ENCODE measurements at places on chromosomes 4 and X.

DNA sequence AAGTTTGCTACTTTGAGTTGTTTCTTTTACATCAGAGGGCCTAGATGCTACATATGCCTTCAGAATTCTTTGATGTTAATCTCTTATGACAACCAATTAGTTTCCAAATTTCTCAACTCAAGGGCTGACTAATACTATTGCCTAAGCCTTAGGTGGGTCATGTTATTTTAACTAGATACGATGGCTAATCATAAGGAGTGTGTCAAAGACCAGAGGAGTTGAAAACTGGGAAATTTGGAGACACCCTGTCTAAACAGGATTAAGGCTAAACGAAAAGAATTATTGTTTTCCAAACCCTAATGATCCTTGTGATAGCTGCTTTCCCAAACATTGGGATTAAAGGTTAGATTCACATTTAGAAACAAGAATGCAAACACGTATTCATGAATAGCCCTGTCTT is 228.5 kb downstream of the PCDH7 start:
- DNase-seq: no peak

DNA sequence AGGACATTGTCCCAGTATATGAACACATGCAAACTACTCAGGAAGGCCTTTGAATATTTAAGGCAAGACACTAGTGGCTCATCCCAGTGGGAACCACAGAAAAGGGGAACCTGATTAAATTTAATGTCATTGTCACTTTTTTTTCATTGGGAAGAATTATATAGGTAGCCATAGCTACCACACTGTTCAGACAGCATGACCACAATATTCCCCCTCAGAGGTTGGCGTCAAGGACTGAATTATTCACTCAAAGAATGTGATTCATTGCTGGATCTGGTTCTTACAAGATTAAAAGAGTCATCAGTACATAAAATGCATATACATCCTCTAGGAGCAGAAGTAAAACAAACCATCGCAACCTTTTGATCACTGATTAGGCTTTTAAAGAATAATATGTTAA is 92.0 kb upstream of the SMARCAD1 start:
- DNase-seq: no peak

DNA sequence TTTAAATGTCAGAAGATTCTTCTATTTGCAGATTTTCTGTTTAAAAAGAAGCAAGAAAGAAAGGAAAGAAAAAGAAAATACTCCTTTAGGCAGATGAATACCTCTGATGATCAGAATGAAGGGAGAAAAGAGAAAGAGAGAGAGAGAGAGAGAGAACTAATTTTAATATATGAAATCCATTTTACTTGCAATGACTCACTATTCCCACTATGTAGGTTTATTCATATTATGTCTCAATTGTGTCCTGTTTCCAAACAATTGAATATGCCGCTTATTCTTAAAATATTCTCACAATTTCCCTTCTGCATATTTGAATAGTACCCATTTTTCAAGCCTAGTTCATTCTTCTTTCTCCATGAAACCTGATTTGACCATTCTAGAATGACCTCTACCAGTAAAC is 11.7 kb downstream of the MEPE start:
- DNase-seq: no peak

DNA sequence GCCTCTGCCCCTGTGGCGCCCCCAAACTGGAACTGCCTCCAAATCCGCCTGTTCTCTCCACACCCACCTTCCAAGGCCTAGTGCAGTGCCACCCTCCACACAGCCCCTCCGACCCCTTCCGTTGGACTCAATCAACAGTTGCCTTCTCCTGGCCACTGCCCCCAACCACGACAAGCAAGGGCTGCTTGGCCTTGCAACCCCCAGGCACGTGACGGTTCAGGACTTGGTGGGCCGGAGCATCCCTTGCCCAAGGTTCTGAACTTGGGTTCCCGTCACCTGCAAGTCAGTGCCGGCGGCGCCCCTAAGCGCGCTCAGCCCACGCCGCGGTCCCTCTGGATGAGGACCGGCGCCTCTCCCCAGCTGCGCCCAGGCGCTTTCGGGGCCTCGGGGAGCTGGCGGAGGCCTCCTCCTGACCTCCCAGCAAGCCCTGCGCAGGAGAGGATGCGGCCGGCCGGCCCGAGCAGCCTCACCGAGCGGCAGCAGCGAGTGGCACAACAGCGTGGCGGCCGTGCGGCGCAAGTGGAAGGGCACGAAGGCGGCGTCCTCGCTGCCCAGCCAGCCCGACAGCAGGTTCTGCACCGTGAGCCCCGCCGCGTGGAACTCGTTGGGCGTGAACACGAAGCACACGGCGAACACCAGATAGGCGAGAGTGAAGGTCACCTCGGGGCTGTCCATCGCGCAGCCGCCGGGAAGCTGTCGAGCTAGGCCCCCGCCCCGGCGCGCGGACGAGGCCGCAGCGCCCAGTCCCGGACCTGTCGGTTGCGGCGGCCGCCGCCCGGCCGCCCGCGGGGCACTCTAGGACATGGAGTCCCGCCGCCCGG is 750 bp downstream of the TMEM129 start:
- DNase-seq: no peak

GRCh38 chr4:138392751-138393308 is 150.7 kb upstream of the SLC7A11 start:
- DNase-seq: no peak

DNA sequence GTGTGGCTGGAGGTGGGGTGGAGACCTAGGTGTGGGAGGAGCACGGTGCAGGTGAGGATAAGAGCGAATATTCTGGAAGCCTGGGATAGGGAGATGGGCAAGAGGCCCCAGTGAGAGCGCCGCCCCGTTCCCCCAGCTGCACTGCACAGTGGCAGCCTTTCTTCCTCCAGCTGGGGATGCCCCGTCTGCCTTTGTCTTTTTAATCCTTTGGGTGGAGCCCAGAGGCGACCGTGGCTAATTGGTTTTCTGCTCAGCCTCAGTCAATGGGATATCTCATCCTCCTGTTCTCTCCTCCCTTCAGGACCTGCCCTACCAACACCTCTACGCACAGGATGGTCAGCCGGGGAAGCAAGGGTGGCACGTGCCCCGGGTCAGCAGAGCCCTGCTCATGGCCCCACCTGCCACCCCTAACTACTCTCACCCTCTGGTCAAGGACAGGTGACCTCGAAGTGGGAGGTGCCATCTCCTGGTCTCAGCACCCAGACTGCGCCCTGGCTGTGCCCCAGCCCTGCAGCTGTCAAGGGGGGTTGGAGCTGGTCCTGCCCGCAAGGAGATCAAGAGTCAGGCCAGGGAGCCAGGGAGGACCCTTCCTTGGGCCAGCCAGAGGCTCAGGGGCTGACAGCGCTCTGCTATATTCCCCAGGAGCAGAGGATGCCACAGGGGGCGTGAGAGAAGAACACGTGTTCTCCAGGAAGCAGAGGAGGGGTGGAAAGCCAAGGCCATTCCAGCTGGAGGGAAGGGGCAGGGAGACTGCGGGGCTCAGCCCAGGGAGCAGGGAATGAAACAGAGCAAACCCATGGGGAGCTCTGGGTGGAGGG is 64.0 kb downstream of the ADRA2C start:
- no peak for DNase-seq

GRCh38 chrX:112931900-112932299 is 91.3 kb upstream of the AMOT start:
- DNase-seq: no peak

DNA sequence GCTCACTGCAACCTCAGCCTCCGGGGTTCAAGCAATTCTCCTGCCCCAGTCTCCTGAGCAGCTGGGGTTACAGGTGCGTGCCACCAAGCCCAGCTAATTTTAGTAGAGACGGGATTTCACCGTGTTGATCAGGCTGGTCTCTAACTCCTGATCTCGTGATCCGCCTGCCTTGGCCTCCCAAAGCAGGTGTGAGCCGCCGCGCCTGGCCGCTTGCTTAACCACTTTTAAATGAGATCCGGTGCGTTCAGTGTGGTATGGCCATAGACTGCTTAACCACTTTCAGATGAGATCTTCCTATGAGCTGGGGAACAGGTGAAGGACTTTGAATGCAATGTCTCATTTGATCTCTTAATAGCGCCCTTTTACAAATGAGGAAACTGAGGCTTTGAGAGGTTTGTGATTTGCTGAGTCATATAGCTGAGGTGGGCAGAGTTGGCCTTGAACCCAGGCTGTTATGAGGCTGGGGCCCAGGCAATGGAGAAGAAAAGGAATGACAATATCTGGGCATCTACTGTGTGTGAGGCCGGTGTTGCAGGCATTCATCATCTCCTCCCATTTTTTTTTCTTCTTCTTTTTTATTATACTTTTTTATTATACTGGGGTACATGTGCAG is 41.9 kb upstream of the NSG1 start:
- DNase-seq: no peak

GRCh38 chr4:149791851-149792250 is 23.8 kb downstream of the IQCM start:
- no peak for DNase-seq

GRCh38 chr4:121484633-121485032 is 103.8 kb upstream of the QRFPR start:
- DNase-seq: no peak

- DNase-seq: no peak
Measured at GRCh38 chr4:154004016-154004415, 215.1 kb upstream of the SFRP2 start.

DNA sequence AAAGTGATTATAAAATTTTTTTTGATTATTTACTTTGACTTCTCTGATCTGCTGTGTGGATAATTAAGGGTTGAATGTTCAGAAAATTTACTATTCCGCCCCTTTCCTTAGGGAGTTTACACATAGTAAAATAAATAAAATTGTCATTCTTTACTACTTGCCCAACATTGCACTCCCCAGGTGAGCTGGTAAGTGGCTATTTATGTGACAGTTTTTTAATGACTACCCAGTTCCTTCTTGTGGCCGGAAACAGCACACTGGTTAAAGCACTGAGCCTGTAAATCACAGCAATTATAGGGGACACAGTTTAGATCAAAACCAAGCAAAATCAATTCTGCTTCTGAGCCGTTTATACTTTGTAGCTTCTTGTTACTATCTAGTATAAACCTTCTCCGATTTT is 158.1 kb downstream of the FHIP1A start:
- DNase-seq: no peak

GRCh38 chr4:27304751-27305150 is 444.1 kb downstream of the STIM2 start:
- no peak for DNase-seq

DNA sequence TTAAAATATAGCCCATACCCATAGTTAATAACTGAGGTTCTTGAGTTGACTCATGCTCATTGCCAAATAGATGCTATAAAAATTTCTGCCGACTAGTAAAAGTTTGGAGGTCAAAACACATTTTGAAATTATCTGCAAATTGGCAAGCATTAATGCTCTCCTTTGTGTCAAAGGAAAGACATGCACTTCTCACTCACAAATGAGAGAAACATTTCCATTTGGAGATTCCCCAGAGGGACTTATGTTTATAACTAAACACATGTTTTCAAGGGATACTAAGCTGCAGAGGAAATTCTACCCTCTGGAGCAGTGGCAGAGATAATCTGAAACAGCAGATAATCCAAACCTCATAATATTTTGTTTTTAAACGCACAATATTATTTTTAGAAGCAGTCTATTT is 45.7 kb upstream of the CCDC160 start:
- no peak for DNase-seq

GRCh38 chr4:182809417-182810102 is 107.6 kb downstream of the DCTD start:
- DNase-seq: no peak

- no peak for DNase-seq
Measured at GRCh38 chrX:100615005-100615404, 21.6 kb downstream of the TSPAN6 start.

GRCh38 chr4:98685225-98686042 is 27.0 kb upstream of the TSPAN5 start:
- no peak for DNase-seq

DNA sequence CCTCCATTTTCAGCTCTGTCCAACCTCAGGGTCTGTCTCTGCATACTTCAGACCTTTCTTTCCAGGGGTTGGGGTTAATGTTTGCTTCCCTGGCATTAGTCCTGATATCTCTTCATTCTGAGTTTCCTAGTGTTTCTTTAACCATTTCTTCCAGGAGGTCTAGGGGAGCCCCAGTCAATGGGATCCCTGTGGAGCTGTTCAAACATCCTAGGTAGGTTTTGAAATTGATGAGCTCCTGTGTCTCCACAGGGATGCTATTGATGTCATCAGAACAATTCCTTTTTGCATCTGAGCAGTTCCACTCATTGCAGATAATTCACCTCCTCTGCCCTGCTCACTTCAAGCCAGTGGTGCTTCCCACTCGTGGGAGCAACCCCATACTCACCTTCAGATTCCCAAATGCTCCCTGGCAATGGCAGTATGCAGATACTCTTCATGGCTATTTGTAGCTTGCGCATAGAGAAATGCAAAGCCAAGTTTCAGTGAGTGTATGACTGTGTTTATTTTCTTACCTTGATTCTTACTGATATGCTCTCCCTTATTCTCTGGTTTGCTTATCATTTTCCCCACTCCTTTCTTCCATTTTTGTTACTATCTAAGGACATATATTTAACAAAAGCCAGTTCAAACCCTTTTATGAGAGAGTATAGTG is 33.7 kb upstream of the LIMCH1 start:
- no peak for DNase-seq

- no peak for DNase-seq
Measured at GRCh38 chrX:53831662-53832635, 145.4 kb upstream of the HUWE1 start.

DNA sequence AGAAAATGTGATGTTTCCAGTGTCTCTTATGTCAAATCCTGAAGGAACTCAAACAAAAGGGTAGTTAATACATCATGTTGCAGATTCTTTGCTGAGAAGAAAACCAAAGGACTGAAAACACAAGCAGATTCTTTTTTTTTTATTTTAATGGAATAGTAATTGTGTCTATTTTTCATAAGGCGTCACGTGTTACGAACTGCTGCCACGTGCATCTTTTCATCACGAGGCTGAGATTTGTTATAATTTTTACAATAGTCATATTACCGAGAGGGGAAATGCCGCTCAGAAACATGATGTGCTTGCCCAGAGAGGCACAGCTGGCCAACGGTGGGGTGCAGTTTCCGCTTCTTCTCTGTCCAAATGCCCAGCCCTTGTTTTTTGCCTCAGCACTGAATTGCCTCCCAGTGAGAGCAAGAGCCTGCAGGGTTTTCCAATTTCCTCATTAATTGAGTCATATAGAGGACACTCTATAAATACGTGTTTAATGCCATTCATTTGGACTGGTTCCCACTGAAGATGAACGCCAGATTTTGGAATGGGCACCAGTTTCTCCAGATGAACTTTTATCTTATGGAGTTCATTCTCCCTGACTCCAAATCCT is 225.3 kb downstream of the STK32B start:
- DNase-seq: no peak

- no peak for DNase-seq
Measured at GRCh38 chr4:152267811-152268210, 268.1 kb downstream of the FBXW7 start.

GRCh38 chr4:133208694-133209285 is 59.7 kb downstream of the PCDH10 start:
- DNase-seq: no peak

DNA sequence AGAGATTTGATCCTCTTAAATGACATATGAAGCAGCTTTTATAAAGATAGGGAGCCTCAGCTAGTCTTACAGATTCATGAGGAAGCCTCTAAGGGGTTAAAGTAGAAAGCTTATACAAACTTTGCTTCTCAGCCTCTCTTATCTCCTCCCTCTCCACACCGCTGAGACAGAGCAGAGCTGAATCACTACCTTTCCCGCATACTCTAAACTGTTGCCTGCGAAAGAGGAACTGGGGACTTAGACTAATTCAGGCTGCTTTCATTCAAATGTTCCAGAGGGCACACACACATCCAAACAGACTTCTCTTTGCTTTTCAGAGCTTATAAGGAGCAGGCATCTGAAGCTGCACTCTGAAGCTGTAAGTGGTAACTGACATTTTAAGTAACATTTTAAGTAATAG is at the start of gene SERTM2:
Gene SERTM2 (plus strand): TSS at position 169 of the 400 bp plus-strand sequence. CDS start 7,213 bp downstream, outside the sequence.
- no peak for DNase-seq

GRCh38 chr4:138555584-138555983 is 313.4 kb upstream of the SLC7A11 start:
- no peak for DNase-seq

Data from T1000 (cell line).